Sigmoid colon (tissue), 7 donors: ENCODE measurements at places on chromosomes 16 and 17. TPM values are rescaled to one million over a fixed set of nuclear protein-coding genes. Genes with fewer than 3 reads are reported as not detected.

PLA2G10 gene
- not detected for total RNA-seq

ACSM3 gene
- 22.7 TPM for total RNA-seq

KRTAP16-1 gene
- not detected for total RNA-seq

CCL1 gene
- total RNA-seq = not detected

NTHL1 gene
- total RNA-seq = 22.7 TPM

WNK4 gene
- total RNA-seq = not detected

ZNF624 gene
- 3.2 TPM for total RNA-seq

- no peaks in the 10 kb centered on the region for H3K27me3 ChIP-seq
- no peak for DNase-seq
- no peaks in the 10 kb centered on the region for H3K36me3 ChIP-seq
- H3K4me3 ChIP-seq = no peak overlapping the region
These were observed 86.8 kb downstream of the USP32 start for GRCh38 chr17:60305141-60305540.

GRCh38 chr17:58277107-58277801, 3.5 kb downstream of the MPO start:
- no peak overlapping the region for H3K4me3 ChIP-seq
- DNase-seq = no peak
- no peaks in the 10 kb centered on the region for H3K4me1 ChIP-seq
- H3K27ac ChIP-seq = no peak overlapping the region
- H3K36me3 ChIP-seq = no peaks in the 10 kb centered on the region

- H3K36me3 ChIP-seq = peaks cover 58% of the 10 kb centered on the region
- no peaks in the 10 kb centered on the region for H3K27me3 ChIP-seq
- no peak overlapping the region for H3K4me3 ChIP-seq
- no peak overlapping the region for H3K27ac ChIP-seq
These were observed 35.8 kb downstream of the AKAP1 start for GRCh38 chr17:57120814-57121213.

GRCh38 chr16:59604354-59604753, 870.2 kb upstream of the GOT2 start:
- H3K4me3 ChIP-seq = no peak overlapping the region
- DNase-seq = no peak
- H3K4me1 ChIP-seq = no peaks in the 10 kb centered on the region
- H3K36me3 ChIP-seq = no peaks in the 10 kb centered on the region
- no peaks in the 10 kb centered on the region for H3K27me3 ChIP-seq

- no peak overlapping the region for H3K27ac ChIP-seq
- H3K36me3 ChIP-seq = no peaks in the 10 kb centered on the region
- H3K4me3 ChIP-seq = peak overlapping the region; percentile 95
- no peaks in the 10 kb centered on the region for H3K27me3 ChIP-seq
These were observed 1.1 kb downstream of the KATNIP start for GRCh38 chr16:27551036-27551435.

DNA sequence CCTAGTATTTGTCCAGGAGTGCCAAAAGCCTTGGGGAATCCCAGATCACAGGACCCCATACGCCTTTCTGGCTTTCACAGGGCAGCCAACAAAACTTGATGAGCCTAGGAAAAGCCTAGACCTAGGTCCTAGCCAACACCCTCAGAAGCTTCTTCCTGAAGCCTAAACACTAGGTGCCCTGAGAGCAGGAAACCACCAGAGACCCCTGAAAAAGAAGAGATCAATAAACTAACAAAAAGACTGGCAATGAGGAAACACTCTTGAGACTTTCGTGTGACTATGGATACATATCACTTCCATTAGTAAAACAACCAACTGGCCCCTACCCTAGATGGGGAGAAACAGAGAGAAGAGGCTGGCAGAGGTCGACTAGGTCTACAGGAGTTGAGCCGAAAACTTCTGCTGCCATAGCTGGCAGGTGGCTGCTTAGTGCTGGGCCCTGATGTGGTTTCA, 1.2 kb downstream of the ORMDL3 start:
- peak overlapping the region; percentile 89 for H3K4me3 ChIP-seq
- peaks cover 30% of the 10 kb centered on the region for H3K36me3 ChIP-seq
- peak overlapping the region; percentile 89 for H3K27ac ChIP-seq

DNA sequence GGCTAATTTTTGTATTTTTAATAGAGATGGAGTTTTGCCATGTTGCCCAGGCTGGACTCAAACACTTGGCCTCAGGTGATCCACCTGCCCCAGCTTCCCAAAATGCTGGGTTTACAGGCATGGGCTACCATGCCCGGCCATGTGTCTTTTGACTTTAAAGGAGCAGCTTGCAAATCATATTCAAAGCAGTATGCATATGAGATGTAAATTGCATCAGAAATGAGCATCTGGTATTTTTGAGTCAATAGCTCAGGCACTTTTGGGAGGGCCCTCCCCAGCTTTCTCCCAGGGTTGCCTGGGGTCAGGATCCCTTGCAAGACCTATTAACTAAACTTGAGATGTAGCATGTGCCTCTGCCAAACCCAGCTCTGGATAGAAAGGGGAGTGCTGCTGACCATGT, 21.5 kb downstream of the EPOP start:
- no peak overlapping the region for H3K27ac ChIP-seq
- DNase-seq = no peak
- no peaks in the 10 kb centered on the region for H3K4me1 ChIP-seq

DNA sequence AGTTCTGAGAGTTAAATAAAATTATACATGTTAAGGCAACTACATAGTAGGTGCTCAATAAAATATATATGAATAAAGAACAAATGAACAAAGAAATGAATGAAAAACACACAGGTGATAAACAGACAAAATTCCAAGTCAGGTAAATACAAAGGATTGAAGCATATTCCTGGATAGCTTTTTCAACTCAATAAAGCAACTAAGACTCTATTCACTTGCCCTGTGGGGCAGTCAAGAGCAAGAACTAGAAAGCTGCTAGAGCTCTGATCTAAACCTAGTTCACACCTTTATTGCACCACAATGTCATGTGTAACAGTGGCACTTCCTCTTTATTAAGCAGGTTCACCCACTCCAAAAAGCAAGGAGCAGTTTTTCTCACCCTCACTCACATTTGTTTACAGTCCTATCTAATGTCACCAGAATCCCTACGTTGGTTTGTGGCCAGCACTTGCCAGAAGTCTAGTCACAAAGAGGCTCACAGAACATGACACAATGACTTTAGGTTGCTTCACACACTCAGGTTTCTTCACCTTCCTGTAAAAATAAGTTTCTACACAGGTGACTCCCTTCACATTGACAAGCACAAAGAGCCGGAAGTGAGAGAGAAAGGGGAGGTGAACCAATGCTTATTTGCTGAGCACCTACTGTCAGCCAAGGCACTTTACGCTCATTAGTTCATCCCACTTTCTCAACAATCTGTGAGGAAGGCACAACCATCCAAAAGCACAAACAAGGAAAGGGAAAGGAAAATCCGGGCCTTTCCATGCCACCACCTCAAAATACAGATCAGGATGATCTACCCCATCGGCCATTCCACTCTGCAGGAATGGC, 70.8 kb downstream of the XPO6 start:
- H3K27me3 ChIP-seq = no peaks in the 10 kb centered on the region
- no peaks in the 10 kb centered on the region for H3K4me1 ChIP-seq
- no peak overlapping the region for H3K27ac ChIP-seq
- peaks cover 52% of the 10 kb centered on the region for H3K36me3 ChIP-seq
- no peak for DNase-seq

- DNase-seq = no peak
- no peak overlapping the region for H3K4me3 ChIP-seq
- no peaks in the 10 kb centered on the region for H3K4me1 ChIP-seq
- no peaks in the 10 kb centered on the region for H3K27me3 ChIP-seq
These were observed 886.3 kb upstream of the RBFOX1 start for GRCh38 chr16:6446370-6446769.

DNA sequence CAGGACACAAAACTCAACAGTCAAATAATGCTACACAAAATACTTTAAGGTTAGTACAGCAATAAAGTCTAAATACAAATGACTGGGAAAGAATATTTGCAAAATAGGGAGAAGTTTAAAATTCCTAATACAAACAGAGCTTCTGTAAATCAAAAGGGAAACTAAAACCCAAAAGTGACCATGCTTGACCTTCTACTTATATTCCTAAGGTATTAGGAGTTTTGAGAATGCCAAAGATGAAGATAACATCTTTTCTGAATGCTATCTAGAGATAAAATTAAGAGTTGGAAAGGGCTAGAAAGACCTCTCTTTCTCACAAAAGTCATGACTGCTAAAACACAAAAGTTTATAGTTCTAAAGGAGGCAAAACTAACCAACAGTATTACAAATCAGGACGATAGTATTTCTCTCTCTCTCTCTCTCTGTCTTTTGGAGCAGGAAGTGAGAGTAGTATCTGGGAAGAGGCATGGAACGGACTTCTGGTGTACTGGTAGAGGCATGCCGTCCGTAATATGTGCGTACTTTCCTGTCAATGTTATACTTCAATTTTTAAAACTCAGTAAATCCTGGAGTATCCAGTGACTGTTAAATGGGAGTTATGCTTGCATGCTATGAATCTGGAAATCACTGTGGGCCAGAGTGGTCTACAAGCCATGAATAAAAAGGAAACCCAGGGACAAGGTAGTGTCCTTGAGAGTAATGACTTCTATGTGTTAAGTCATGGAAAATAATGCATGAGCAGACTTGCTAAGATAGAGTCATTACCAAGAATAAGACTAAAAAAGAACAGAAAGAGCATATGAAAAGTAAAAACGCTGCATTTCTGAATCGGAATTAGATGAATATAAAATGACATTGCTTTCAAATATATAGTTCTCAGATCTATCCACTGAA, 49.7 kb upstream of the ANKFY1 start:
- no peak overlapping the region for H3K4me3 ChIP-seq
- peaks cover 87% of the 10 kb centered on the region for H3K4me1 ChIP-seq
- H3K27ac ChIP-seq = peak overlapping the region; percentile 39
- no peak for DNase-seq
- no peaks in the 10 kb centered on the region for H3K27me3 ChIP-seq
- H3K36me3 ChIP-seq = no peaks in the 10 kb centered on the region

DNA sequence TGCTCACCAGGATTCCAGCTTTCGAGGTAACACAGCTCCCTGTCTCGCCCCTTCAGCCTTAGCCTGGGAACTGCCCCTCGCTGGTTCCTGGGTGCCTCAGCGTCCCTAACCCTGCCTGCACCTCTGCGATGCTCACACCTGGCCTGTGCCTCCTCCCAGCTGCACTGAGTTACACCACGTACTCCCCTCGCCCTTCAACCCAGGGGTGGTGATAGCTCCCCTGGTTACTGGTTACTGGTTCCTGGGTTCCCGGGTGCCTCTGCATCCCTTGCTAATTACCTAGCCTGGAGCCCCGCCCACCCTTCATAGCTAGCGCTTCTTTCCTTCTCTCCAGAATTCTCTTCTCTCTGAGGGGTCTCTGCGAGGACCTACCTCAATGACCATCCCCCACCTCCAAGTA, 65.3 kb upstream of the PLCG2 start:
- no peaks in the 10 kb centered on the region for H3K27me3 ChIP-seq
- no peak for DNase-seq

GRCh38 chr17:79255926-79256585, 181.4 kb downstream of the ENGASE start:
- no peak for DNase-seq
- H3K27ac ChIP-seq = no peak overlapping the region
- H3K27me3 ChIP-seq = no peaks in the 10 kb centered on the region
- no peaks in the 10 kb centered on the region for H3K36me3 ChIP-seq
- H3K4me3 ChIP-seq = no peak overlapping the region

DNA sequence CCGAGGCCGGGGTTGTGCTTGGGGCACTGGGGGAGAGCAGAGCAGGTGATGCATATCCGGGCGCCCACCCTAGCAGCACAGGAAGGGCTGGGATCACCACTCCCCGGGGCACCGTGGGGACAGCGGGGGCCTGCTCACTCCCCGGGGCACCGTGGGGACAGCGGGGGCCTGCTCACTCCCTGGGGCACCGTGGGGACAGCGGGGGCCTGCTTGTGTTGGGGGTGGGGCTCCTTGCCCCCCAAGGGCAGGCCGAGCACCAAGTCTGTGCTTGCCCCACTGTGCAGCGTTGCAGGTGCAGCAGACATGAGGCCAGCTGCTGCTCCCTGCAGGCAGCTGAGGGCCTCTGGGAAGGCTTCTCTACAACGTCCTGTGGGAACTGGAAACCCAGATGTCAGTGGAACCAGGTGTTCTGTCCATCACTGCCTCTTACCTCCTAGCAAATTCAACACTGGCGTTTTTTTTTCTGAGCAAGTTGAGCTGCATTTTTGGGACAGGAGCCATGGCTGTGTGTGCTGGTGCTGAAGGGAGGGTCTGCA, 25.0 kb upstream of the ZNF750 start:
- H3K4me1 ChIP-seq = peaks cover 16% of the 10 kb centered on the region
- H3K4me3 ChIP-seq = no peak overlapping the region
- no peaks in the 10 kb centered on the region for H3K36me3 ChIP-seq
- DNase-seq = no peak
- H3K27me3 ChIP-seq = no peaks in the 10 kb centered on the region

DNA sequence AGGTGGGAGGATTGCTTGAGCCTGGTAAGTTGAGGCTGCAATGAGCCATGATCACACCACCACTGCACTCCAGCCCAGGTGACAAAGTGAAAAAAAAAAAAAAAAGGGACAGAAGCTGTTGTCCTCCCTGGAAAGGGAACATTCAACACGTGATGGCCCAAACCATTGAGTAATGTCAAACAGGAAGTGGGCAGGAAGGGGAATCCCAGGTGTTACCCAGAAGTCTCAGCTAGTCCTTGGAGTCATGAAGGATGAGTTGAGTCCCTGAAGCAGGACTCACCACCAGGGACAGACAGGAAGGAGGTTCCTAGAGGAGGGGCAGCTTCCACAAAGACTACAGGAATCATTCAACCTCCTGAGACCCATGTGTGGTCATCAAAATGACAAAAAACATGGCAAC, 19.8 kb upstream of the CMIP start:
- no peak overlapping the region for H3K4me3 ChIP-seq
- no peak for DNase-seq
- H3K27me3 ChIP-seq = no peaks in the 10 kb centered on the region
- no peaks in the 10 kb centered on the region for H3K36me3 ChIP-seq
- no peak overlapping the region for H3K27ac ChIP-seq
- no peaks in the 10 kb centered on the region for H3K4me1 ChIP-seq

GRCh38 chr17:22443061-22443460, 750.7 kb downstream of the KCNJ18 start:
- no peaks in the 10 kb centered on the region for H3K36me3 ChIP-seq
- H3K4me3 ChIP-seq = no peak overlapping the region
- no peaks in the 10 kb centered on the region for H3K27me3 ChIP-seq

DNA sequence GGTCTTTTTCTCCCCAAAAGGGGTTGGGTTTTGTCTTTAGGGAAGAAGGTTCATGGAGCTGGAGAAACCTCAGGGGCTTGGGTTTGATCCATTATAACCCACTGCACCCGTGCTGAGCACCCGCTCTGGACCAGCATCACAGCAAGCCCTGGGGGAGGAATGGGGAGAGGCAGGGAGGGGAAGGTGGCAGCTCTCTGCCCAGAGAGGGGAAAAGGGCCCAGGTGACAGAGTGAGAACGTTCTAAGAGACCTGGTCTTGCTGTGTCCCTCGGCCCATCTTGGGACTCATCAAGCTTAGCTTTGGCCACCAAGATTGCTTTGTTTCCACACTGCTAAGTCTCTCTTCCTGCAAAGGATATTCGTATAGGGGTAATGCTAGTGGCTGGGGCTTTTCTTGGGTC, 38.2 kb upstream of the TAC4 start:
- no peak overlapping the region for H3K27ac ChIP-seq
- H3K27me3 ChIP-seq = peaks cover 7% of the 10 kb centered on the region
- no peaks in the 10 kb centered on the region for H3K4me1 ChIP-seq
- H3K36me3 ChIP-seq = no peaks in the 10 kb centered on the region
- no peak overlapping the region for H3K4me3 ChIP-seq
- DNase-seq = no peak

GRCh38 chr17:37133136-37133535, 184.4 kb downstream of the AATF start:
- H3K27ac ChIP-seq = no peak overlapping the region
- no peak for DNase-seq
- no peak overlapping the region for H3K4me3 ChIP-seq
- peaks cover 23% of the 10 kb centered on the region for H3K36me3 ChIP-seq
- no peaks in the 10 kb centered on the region for H3K27me3 ChIP-seq
